ENCODE measurements at places on chromosomes 2 and 18.

DNA sequence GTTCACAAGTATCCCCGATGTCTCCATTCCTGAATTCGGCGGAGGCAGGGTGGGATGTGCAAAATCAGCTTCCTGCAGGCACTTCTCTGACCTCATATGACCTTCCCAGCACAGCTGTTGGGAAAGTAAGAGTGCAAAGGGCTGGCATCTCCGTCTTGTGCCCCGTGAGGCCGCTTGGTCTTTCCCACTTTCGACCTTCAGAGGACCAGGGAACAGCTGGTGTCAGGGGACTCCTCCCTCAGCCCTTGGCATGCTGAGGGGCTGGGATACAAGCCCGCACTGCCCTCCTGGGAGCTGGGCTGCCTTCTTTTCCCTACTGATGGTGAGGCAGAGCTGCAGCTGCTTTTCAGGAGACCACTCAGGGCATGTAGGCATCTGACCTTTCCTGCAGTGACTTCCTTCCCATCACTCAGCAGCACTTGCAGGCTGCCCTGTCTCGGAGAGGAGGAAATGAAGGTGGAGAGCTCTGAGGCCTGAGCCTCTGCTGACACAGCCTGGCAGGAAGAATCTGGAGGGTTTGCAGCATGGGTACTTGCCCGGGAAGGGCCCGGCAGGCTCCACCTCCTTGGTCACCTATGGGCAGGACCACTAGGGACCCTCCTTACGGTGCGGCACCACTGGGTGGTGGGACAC is 277.2 kb upstream of the HS6ST1 start:
- DNase-seq: no peak
- H3K27ac ChIP-seq: no peak overlapping the region
- no peaks in the 10 kb centered on the region for H3K27me3 ChIP-seq
- H3K4me3 ChIP-seq: no peak overlapping the region

DNA sequence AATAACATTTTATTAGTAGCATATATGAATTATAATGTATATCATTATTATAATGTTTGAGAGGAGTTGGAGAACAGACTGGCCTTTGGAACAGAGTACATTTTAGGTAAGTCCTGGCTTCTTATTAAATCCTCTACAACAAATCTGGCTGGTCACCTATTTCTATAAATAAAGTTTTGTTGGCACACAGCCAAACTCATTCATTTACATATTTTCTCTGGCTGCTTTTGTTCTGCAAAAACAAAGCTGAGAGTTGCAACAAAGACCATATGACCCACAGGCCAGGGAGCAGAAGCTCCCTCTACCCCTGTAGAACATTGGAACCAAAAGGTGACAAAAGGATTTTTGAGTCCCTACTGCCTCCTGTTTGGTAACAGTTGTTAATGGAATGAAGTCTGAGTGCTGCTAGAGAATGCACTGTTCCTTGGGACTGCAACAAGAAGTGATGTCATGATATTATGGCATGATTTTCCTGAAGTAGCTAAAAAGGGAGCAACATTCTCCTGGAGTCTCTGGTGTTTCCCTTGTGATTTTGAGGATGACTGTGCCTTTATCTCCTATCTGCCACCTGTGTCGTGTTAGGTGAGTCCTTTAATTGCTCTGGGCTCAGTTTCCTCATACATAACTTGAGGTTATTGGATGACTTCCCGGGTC is 22.0 kb upstream of the SP9 start:
- H3K36me3 ChIP-seq: no peaks in the 10 kb centered on the region
- no peak for DNase-seq
- H3K27ac ChIP-seq: no peak overlapping the region
- no peaks in the 10 kb centered on the region for H3K27me3 ChIP-seq

GRCh38 chr2:217118559-217119284 is 258.9 kb upstream of the TNP1 start:
- no peaks in the 10 kb centered on the region for H3K27me3 ChIP-seq
- H3K27ac ChIP-seq: no peak overlapping the region
- H3K4me1 ChIP-seq: no peaks in the 10 kb centered on the region
- no peak for DNase-seq
- no peak overlapping the region for H3K4me3 ChIP-seq

- H3K36me3 ChIP-seq: no peaks in the 10 kb centered on the region
- H3K27ac ChIP-seq: no peak overlapping the region
- no peak overlapping the region for H3K4me3 ChIP-seq
- DNase-seq: no peak
These were observed 292.0 kb downstream of the CNTNAP5 start for GRCh38 chr2:124316881-124317605.

DNA sequence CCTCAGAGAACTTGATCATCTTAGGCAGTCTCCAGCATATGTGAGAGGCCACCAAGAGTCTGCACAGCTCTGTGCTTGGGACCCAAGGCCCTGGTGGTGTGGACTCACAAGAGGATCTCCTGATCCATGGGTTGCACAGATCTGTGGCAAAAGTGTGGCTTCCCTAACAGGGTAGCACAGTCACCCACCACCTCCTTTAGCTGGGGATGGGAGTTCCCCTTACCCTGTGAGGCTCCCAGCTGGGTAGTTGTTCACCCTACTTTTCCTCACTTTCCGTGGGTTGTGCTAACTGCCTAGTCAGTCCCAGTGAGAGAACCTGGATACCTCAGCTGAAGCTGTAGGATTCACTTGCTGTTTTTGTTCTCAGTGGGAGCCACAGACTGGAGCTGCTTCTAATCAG is 123.7 kb downstream of the FTCDNL1 start:
- no peak overlapping the region for H3K4me3 ChIP-seq
- H3K4me1 ChIP-seq: no peaks in the 10 kb centered on the region
- H3K27me3 ChIP-seq: no peaks in the 10 kb centered on the region

DNA sequence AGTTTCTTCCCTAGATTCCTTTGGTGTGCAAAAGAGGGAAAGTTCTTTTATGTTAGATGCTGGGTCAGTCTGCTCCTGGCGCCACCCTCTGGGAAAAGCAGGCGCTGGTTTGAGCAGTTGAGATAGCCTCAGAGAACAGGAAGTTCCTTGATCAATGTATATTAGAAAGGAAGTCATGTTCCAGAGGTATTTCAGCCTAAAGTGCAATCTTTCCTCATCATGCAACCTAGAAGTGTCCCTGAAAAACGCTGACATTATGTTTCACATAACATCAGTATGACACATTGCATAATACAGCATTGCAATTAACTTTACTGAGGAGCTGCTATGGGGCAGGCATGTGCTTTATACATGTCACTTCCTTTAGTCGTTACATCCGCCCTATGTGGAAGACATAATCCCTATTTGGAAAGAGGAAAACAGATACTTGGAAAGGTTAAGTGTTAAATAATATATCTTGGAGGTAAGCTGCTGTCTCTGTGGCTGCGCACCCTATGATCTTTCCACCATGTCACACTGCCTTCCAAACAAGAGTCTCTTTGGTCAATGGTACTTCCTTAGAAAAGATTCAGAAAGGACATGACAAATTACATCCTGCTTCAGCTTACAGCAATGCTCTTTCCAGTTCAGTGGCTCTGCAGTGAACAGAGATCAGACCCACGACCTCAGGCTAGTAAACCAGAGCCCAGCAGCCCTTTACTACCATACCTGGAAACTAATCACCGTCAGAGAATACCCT is 369.7 kb downstream of the RAD51AP2 start:
- H3K4me1 ChIP-seq: no peaks in the 10 kb centered on the region
- no peaks in the 10 kb centered on the region for H3K27me3 ChIP-seq
- no peak overlapping the region for H3K4me3 ChIP-seq
- no peaks in the 10 kb centered on the region for H3K36me3 ChIP-seq

DNA sequence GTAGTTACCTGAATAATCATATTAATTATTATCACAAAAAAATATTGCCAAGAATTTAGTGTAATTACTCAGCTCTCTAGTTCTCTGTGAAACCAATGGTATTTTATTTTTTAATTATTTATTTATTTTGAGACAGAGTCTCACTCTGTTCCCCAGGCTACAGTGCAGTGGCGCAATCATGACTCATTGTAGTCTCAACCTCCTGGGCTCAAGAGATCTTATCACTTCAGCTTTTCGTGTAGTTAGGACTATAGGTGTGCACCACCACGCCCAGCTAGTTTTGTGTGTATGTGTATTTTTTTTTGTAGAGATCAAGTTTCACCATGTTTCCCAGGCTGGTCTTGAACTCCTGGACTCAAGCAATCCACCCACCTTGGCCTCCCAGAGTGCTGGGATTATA is 440.4 kb upstream of the CDH20 start:
- H3K4me1 ChIP-seq: no peaks in the 10 kb centered on the region
- H3K27me3 ChIP-seq: no peaks in the 10 kb centered on the region
- H3K4me3 ChIP-seq: no peak overlapping the region
- no peaks in the 10 kb centered on the region for H3K36me3 ChIP-seq
- no peak overlapping the region for H3K27ac ChIP-seq
- DNase-seq: no peak

DNA sequence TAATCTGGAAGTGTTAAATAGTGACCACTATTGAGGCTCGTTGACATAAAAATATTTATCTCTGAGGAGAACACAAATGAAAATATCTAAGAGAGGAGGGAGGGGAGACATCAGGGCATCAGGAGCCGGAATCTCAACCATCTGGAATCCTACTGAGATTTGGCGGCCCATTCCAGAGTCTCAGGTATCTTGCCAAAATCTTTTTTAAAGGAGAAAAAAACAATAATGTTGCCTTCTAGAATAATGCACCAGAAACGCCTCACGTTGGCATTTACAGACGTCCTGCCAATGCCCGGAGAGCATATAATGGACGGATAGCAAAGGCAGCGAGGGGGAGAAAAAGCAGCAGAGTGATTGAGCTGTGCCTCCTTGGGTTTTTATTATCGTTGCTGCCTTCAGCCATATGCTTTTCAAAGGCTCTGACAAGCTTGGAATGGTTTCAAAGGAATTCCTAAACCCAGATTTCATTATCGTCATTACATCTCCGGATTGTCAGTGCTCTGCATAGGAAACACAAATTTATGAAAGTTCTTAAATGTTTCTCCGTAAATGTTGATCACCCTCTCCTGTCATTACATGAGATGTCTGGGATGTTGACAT is 30.9 kb upstream of the EGR4 start:
- H3K27ac ChIP-seq: no peak overlapping the region
- H3K4me3 ChIP-seq: no peak overlapping the region
- no peak for DNase-seq
- no peaks in the 10 kb centered on the region for H3K4me1 ChIP-seq
- H3K27me3 ChIP-seq: peaks cover 4% of the 10 kb centered on the region
- no peaks in the 10 kb centered on the region for H3K36me3 ChIP-seq

- H3K36me3 ChIP-seq: no peaks in the 10 kb centered on the region
- H3K27ac ChIP-seq: no peak overlapping the region
- H3K27me3 ChIP-seq: no peaks in the 10 kb centered on the region
- DNase-seq: no peak
These were observed 123.3 kb downstream of the PRKCE start for GRCh38 chr2:45774688-45775244.

DNA sequence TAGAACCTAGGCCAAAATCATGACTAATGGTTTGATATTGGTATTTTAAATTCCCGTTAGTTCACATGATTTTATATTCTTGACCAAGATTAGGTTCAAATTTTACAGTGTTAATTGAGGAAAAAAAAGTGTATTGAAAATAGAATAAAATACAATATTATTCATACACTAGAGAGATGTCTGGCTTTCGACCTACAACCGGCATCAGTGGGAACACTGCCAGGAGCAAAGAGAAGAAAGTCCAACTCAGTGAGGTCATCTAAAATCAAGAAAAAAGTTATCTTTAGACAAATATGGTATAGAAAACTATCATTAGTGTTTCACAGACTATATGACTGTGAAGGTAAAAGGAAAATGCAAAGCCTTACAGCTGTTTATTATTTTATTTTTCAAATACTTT is 81.5 kb downstream of the PIGN start:
- no peaks in the 10 kb centered on the region for H3K4me1 ChIP-seq
- H3K27me3 ChIP-seq: no peaks in the 10 kb centered on the region

DNA sequence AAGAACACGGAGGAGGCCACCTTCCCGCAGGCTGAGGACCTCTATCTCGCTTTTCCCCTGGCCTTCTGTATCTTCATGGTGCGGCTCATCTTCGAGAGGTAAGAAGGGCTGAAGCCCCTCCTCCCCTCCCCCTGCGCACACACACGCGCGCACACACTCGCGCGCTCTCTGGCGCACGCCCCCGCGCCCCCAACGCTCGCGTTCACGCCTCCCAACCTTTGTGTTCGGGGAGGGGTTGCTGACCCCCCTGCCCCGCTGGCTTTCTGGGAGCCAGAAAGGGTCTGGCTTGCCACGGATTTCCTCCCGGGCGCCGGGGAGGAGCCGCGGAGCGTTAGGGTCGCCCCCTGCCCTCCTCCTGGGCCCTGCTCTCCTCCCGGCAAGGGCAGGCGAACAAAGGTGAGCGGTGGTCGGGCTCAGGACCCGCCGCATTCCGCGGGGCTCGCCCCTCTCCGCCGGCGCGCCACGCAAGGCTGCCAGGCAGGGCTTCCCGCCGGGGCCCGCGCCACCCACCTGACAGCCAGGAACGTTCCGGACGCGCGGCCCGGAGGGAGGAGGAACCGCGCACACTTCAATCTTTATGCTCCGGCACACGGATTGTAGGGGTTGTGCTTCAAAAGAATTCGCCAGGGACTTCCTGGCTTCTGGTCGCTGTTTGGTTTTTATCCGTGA is 583 bp downstream of the CERS6 start:
- no peaks in the 10 kb centered on the region for H3K36me3 ChIP-seq
- H3K4me1 ChIP-seq: no peaks in the 10 kb centered on the region
- H3K27ac ChIP-seq: no peak overlapping the region
- peak overlapping the region; percentile 86 for H3K4me3 ChIP-seq
- H3K27me3 ChIP-seq: no peaks in the 10 kb centered on the region

GRCh38 chr2:68318914-68319397 is 793 bp downstream of the CNRIP1 start:
- no peak overlapping the region for H3K27ac ChIP-seq
- H3K27me3 ChIP-seq: peaks cover 18% of the 10 kb centered on the region
- H3K4me3 ChIP-seq: peak overlapping the region; percentile 23

DNA sequence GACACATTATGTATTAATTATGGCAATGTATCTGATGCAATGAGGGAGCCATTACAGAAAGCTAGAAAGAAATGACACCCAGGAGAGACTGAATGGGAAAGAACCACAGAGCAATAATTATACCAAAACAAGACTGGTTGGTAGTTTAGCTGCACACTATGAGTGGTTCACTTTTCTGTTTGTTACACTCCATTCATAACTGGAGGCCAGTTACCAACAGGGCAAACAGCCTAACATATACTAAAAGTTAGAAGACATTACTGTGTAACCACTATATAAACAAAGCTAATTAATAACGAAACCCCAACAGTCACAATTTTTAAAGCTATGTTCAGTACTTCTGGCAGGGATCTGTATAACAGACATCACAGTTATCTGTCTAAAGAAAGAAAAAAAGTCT is 49.4 kb downstream of the NBAS start:
- H3K27ac ChIP-seq: no peak overlapping the region
- H3K36me3 ChIP-seq: peaks cover 10% of the 10 kb centered on the region
- no peaks in the 10 kb centered on the region for H3K27me3 ChIP-seq
- H3K4me3 ChIP-seq: no peak overlapping the region

DNA sequence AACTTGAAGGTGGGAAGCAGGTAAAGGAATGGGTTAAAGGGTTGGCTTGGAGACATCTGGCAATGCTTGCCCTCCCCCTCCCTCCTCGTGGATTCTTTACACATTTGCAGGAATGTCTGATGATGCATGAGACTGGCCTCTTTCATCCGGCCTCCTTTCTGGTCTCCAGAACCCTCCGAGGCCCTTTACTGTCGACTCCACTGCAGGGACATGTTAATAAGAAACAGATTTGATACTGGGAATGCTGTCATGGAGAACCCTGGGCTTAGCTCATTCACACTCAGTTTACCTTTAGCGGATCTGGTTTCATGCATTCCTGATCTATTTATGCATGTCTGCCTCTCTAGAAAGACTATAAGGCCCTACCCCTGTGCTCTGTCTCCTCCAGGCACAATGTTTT is 238.7 kb downstream of the TGIF1 start:
- no peak overlapping the region for H3K27ac ChIP-seq
- no peaks in the 10 kb centered on the region for H3K27me3 ChIP-seq
- DNase-seq: no peak

GRCh38 chr2:284896-285492 is 2.9 kb downstream of the ALKAL2 start:
- H3K4me3 ChIP-seq: no peak overlapping the region
- H3K36me3 ChIP-seq: peaks cover 19% of the 10 kb centered on the region
- no peak for DNase-seq
- peaks cover 15% of the 10 kb centered on the region for H3K27me3 ChIP-seq

Data from effector memory CD4-positive, alpha-beta T cell (primary cell).